HFFc6 (cell line): ENCODE measurements at places on chromosomes 11 and 22. TPM values are rescaled to one million over a fixed set of nuclear protein-coding genes. Genes with fewer than 3 reads are reported as not detected.

GRCh38 chr11:33984682-33985389 lies 66.7 kb upstream of the CAPRIN1 start:
- DNase-seq = peak; percentile 9
- H3K36me3 ChIP-seq = no peaks in the 10 kb centered on the region
- peaks cover 11% of the 10 kb centered on the region for H3K27me3 ChIP-seq
- H3K4me1 ChIP-seq = no peaks in the 10 kb centered on the region

DNA sequence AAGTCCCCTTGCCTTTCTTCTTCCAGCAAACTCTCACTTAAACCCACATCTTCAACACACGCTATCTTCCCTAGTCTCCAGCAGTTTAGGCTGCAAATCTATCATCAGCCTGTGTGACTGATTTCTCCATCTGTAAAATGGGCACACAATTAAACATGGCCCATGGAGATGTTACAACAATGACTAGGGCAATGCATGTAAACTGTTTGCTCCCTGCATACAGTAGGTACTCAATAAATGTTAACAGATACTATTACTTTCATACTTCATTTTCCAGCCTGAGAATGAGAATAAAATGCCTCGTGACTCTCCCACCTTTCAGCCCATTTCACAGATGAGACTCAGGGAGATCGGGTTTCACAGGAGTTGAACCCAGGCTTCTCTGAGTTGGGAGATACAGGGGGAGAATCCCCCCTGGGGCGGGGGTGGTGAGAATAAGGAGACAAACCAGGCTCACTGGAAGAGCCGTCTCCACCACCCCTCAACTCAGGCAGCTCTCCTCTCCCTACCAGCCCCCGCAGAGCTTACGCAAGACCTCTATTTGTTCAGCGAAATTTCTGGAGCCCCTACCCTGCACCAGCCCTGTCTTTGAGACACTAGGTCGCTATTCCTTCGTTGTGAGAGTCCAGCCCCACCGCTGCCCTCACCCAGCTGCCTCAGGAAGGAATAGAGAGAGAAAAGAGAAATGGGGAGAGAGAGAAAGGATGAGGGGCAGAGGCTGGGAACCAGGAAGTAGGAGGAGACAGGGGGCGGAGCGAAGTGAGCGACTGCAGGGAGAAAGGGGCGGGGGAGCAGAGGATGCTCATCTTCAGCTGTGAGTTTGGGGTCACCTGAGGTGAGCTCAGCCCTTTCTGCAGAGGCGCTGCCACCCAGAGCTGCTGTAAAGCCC lies 42.1 kb upstream of the KLHL35 start:
- H3K4me3 ChIP-seq = no peak overlapping the region
- H3K4me1 ChIP-seq = peaks cover 24% of the 10 kb centered on the region
- DNase-seq = no peak
- H3K27me3 ChIP-seq = peaks cover 10% of the 10 kb centered on the region
- peak overlapping the region; percentile 50; the same call in 1 of the 2 replicates for H3K27ac ChIP-seq
- no peaks in the 10 kb centered on the region for H3K36me3 ChIP-seq

- H3K4me3 ChIP-seq = no peak overlapping the region
- H3K27me3 ChIP-seq = no peaks in the 10 kb centered on the region
- DNase-seq = no peak
- no peak overlapping the region for H3K27ac ChIP-seq
- no peaks in the 10 kb centered on the region for H3K36me3 ChIP-seq
These were observed 21.0 kb downstream of the TNRC6B start for GRCh38 chr22:40198733-40199132.

Gene AGBL2
- total RNA-seq = 0.62 to 1.1 TPM (median 0.99 TPM) in 3 replicates

DNA sequence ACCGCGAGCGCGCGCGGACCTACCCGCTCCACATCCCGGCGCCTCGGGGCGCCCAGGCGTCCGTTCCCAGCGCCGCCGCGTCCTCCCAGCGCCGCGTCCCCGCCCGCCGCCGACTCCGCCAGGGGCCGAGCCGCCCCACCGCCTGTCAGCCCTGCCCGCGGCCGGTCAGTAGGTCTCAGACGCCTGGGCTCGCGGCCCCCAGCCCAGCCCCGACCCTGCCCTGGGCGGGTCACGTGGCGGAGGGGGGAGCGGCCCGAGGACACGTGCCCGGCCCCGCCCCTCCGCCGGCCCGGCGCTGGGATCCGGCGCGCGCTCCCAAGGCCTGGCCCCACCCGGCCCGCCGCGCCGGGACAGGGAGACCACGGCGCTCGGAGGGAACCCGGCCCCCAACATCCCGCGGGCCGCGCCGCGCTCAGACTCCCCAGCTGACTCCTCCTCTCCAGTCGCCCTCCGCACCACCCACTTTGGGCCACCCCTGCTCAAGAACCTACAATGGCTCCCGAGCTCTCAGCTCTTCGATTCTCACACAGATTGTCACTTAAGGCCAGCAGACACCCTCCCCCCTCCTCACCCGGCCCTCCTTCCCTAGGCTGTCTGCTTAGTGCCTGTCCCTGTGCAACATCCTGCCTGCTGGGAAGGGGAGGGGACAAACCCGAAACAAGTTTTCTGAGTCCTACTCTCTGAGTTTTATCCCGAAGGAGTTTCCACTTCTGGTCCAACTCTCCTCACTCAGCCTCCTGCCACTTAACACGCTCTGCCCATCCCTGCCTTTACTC lies at the start of gene RAB3IL1:
TSS of gene RAB3IL1 (minus strand) at position 233 of the 776 bp plus-strand sequence. CDS start at position 34, 199 bp downstream.
- peaks cover 3% of the 10 kb centered on the region; the same call in 1 of the 2 replicates for H3K27me3 ChIP-seq
- H3K4me1 ChIP-seq = peaks cover 9% of the 10 kb centered on the region
- peak within 1 kb of the TSS; percentile 76 for H3K27ac ChIP-seq
- H3K4me3 ChIP-seq = peak within 1 kb of the TSS; percentile 88
- no peak for DNase-seq

Gene MICAL3
- total RNA-seq = 36.0 to 41.8 TPM (median 41.2 TPM) in 3 replicates

Gene MYEOV
- 53.6 to 82.9 TPM (median 59.1 TPM) in 3 replicates for total RNA-seq

DNA sequence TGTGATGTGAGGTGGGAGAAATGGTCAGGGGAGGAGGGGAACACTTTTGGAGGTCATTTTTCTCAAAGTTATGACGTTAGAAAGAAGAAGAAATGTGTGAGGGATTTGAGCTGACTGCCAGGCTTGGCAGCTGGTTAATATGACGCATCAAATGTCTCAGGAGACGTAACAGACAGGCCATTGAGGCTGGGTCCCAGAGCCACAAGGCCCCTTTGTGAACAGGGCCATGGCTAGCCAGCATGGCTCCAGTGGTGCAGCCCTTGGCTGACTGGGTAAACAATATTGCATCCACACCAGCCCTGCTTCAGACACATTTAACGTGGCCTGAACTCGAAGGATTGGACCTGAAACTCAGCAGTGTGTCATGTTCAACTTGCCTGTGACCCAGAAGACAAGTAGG lies 34.3 kb downstream of the AMOTL1 start:
- H3K27me3 ChIP-seq = no peaks in the 10 kb centered on the region
- peaks cover 37% of the 10 kb centered on the region for H3K36me3 ChIP-seq
- no peak for DNase-seq
- no peak overlapping the region for H3K4me3 ChIP-seq
